ENCODE measurements at places on chromosomes 4 and X.

- DNase-seq, result peak; percentile 84
Observed at GRCh38 chr4:1351854-1352566, 5.0 kb downstream of the UVSSA start.

- no peak for DNase-seq
Observed at GRCh38 chr4:84032372-84032771, 466.7 kb downstream of the NKX6-1 start.

GRCh38 chrX:22526339-22526738 lies 253.6 kb downstream of the CBLL2 start:
- no peak for DNase-seq

DNA sequence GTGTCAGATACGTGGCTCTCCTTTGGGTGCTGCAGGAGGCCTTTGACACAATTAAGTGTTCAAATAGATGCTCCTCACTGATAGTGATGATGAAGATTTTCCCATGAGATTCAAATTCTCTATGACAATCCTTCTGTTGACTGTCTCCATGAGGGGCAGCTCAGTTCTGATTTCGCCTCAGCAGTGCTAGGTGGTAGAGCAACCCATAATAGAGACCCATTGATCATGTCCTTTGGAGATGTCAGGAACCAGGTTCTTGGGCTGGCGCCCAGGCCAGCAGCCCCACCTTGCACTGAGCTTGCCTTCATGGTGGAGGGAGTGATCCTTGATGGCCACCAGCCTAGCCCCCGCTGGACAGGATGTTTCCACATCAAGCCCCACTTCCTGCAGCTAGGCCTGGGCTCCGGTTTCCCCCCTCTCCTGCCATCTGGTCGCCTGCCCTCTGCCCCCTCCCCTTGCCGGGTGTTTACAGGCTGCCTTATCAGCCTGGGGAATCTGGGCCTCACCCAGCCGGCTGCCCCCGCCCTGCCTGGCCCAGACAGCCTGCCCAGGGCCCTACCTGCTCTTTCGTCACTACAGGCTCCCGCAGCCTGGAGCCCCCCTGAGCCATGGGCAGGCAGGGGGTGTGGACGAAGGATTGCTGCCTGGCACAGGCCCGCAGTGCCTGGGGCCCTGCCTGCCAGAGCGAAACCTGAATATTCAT lies 12.6 kb downstream of the ELF4 start:
- no peak for DNase-seq

DNA sequence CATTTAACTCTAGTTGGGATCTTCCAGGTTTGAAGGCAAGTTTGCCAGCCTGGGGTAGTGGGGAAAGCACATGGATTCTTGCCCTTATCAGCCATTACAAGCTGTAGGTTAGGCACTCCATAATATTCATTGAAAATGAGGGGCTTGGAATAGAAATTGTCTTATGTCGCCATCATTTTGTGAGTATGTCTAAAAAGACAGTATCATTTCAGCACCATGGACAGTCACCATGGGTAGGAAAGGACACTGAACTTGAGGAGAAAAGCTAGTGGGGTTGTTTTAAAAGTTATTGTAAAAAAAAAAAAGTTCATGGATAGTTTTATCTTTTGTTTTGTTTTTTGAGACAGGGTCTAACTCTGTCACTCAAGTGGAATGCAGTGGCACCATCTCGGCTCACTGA lies 356.1 kb downstream of the HNRNPD start:
- no peak for DNase-seq

DNA sequence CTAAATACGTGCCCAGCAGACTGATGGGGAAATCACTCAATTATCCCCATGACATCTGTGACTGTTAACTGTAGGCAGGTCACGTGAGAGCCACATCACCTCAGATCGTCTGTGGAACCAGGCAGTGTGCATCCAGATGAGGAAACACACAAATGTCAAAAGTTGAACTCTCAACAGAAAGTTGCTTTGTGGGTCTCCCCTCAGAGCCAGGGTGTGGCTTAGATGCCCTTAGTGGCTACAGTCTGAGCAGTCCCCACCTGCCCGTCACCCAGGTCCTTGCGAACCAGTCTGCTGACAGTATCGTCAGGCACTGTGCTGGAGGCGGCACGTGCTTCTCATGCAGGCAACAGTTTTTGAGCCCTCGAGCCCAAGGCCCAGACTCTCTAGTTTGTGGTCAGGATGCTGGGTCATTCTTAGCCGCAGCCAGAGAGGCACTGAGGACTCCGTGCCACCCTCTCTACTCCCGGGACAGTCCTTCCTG lies 10.8 kb downstream of the TMEM187 start:
- DNase-seq, result no peak

DNA sequence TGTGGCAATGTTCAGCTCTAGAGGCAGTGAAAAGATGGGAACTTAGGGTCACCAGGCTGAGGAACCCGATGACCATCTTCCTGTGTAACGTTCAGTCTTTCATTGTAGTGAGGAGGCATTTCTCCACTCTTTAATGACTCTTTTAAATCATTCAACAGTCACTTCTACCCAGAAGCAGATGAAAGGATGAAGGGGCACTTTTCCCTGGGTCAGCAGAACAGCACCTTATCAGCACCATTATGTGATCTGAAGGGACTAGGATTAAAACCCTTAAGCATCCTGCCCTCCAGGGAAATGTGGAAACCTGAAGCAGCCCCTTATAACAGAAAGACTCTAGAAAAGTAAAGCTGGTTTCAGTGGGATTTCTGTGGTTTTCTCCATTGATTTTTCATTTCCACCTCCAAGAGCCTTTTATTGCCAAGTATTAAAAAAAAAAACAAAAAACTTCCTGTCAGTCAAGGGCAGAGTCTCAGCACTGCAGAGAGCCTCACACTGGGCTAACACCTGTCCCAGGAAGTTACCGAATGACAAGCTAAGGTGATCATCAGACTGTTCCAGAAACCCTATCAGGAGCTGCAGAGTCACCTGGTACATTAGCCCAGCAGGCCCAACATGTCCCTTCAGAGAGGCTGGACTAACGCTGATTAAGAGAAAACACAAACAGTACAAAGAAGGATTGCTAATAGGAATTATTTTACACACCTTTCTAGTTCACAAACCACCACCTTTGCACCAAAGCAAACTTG lies 185.9 kb downstream of the SHROOM3 start:
- no peak for DNase-seq

Data from stimulated activated CD8-positive, alpha-beta memory T cell treated with anti-CD3 and anti-CD28 coated beads, Interleukin-2, amount 100 ng/mL, for 48 hours (primary cell).